ENCODE measurements at places on chromosomes 1 and 21.

DNA sequence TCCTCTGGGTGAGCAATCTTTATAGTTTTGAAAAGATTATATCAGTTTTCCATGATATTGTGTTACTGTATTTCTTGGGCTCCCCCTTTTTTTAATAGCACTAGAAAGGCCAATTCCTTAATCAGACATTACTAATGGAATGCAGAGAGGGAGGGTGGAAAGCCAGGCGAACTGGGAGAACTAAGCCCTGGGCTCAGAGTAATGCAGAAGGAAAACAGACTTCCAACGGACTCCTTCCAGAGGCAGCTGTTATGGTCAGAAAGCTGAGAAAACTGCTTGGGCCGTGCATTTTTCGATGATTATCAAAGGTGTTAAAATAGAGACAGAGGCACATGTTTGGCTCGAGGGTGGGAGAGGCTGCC is 206.3 kb downstream of the FOXD2 start:
- no peak for DNase-seq

DNA sequence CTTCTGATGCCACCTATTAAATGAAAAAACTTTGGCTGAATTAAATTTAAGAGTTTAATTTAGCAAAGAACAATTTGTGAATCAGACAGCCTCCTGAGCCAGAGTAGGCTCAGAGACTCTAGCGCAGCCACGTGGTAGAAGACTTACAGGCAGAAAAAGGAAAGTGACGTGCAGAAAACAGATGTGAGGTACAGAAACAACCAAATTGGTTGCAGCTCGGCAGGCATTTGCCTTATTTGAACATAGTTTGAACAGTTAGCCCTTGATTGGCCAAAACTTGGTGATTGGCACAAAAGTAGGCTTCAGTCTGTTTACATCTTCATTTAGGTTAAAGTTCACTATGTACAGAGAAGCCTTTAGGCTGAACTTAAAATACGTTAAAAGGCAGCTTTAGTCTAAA is 22.9 kb downstream of the TCP10L start:
- DNase-seq: no peak

DNA sequence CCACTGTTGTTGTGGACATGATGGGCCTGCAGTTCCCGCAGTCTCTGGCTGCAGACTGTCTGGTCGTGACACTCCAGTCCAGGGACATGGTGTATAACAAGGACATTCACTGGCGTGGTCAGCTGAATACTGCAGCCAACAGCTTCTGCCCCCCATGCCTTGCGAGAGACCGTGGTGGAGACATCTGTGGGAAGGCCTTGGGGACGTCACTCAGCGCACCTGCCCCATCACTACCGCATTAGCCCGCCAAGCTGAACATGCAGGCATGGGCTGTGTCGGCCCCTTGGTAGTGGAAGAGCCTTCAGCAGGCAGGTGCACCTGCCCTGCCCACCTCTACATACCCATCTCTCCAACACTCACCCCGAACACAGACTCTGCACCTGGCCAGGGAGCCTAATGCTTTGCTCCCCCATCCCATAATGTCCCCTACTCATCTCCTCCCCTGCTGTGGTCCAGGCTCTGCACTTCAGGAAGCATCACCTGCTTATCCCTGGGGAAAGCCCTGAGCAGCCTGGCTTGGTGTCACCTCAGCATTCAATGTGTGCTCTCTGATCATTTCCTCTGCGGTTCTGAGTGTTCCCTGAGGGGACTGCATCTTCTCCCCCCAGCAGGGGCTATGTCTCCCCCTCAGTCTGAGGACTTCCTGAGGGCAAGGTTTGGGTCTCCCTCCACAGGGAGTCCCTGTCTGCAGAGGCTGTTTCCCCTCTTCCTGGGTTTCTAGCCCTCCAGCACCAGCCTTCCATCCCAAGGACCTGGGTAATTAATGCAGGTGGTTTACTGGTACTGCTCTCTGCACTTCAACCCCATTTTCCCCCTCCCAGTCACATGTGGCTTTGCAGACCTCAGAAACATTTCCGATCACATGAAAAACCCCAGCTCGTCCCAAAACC is 3.2 kb downstream of the PGLYRP4 start:
- DNase-seq: no peak

DNA sequence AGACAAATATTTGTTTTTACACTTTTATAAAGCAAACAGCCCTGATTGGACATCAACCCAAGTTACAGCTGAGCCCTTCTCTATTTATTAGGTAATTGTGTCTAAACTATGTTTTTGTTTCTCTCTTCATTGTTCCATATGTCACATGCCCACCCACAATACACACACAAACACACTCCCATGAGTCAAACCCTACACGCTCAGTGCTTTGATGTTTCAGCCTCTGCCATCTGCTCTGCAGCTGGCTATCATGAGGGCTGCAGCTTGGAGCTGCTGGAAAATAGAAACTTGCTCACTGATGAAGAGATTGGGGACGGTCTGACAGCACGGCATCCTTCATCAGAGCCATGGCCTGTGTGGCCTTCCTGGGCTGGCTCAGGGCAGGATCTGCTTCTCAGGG is 41.7 kb downstream of the PSMG1 start:
- no peak for DNase-seq

DNA sequence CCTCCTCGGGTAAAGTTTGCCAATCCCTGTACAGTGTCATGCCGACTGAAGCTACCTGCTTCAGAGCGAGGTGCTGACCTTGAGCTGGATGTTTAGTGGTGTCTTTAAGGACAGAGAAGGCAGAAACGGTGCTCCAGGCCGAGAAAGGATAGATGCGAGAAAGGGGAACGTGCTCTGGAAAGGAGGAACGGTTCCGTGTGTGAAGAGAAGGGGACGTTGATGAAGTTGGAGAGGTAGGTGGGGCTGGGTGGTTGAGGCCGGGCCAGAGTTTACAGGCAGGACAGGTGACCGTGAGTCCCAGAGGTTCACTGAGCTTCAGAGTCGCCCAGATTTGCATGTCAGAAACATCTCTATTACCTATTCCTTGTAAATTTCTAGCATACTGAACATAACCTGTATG is 90.7 kb downstream of the SCCPDH start:
- DNase-seq: no peak
